Foreskin melanocyte (primary cell): ENCODE measurements at places on chromosomes 5 and 9.
A peak's percentile ranks its signal among the peaks of the same experiment; 100 is the strongest.

GRCh38 chr5:137594717-137595116 lies 95.6 kb upstream of the SPOCK1 start:
- DNase-seq, result no peak

DNA sequence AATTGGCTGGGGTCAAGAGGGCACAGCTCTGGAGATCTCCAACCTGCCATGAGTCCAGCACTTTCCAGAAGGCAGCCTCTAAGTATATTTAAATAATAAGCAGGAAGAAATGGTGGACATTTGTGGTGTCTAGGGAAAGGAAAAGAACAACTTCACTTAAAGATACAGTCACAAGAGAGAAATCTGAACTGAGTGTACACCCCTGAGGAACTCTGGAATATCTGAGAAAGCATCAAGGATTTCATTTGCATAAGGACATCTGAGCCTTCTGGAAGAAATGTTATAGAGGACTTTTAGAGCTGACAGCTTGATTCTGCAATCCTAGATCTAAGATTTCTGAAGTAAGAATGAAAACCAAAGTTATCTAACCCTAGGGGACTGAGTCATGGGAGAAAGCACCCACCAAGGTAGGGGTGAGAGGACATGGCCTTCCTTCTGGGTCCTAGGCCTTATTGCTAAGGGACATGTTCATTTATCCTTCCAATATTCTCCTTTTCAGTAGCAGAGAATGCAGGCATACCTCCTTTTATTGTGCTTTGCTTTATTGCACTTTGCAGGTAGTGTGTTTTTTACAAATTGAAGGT lies 253.4 kb upstream of the SLC24A2 start:
- DNase-seq, result no peak

DNA sequence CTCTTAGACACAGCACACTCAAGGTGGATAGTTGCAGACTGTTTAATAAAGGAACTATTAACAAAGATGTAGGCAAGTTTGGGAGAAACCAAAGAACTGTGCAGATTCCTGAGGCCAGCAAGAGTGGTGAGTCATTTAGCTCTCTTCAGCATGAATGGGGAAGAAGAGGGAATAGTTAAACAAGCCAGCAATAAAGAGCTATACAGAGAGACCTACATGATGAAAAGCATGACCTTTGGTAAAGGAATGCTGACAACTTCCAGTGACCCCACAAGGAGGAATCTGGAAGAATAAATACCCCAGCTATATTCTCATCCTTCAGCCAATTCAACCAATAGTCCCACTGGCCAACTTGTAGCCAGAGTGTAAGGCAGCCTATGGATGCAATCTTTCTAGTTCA lies 706.0 kb upstream of the GRAMD2B start:
- DNase-seq, result peak; percentile 91

DNA sequence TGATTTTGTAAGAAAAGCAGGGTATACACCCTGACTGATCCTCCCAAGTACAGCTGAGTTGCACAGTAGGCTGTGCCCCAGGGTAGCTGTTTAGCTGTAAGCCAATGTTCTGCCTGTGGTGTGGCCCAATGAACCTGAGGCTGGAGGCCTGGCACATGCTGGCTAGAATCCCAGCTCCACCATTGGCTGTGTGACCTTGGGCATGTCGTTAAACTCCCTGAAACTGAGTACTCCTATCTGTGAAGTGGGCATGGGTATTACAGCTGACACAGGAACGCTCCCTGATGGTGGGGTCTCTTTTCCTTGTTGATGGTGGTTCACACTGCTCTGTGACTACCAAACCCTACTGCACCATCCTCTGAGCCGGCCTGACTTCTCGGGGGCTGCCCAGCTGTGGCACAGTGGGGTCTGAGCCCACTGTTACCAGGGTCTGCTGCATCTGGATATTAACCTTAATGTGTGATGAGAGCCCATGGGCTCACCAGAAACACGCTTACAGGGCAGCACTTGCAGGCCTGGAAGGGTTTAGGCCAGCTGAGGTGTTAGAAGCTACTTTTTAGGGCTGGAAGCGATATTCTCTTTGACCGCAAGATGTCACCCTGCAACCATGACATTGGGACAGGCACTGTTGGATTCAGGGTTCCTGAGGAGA lies 7.0 kb upstream of the GADD45G start:
- DNase-seq, result peak; percentile 25

DNA sequence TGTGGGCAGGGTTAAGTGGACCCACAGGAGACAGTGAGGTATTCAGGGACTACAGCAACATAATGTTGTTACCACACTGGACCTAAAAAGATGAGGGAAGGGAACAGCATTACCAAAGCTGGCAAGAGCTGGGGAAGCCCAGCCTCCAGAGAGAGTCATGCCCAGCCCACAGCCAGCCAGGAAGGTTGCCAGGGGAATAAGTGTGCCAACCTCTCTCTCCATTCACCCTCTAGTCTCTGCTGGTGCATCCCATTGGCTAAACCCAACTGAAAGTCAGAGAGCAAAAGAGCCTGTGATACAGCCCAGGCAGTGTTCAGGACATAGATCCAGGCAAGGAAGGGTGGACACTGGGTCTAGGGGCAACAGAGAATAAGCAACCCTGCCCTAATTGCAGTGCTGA lies 35.8 kb upstream of the AFAP1L1 start:
- no peak for DNase-seq

GRCh38 chr5:102596951-102597350 lies 98.2 kb upstream of the SLCO6A1 start:
- DNase-seq, result no peak

GRCh38 chr5:172944741-172945140 lies 14.5 kb upstream of the RPL26L1 start:
- DNase-seq, result no peak

GRCh38 chr9:113125386-113126035 lies 25.3 kb upstream of the SLC31A2 start:
- DNase-seq, result no peak

DNA sequence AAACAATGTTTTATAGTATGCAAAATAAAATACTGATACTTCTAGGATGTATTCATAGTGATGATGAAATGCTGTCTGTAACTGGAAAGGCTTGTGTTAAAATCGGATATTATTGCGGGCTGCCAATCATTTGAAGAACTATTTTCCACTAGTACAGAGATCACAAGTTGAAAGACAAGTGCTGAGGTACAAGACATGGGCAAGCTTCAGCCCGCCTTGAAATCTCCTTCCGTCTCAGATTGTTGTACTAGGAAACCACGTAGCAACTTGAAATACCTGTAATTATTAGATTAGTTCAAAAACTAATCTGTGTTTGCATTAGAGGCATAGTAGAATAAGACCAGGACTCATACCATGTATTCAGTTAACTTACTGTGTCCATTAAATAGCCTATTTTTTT lies 218.2 kb downstream of the ARHGEF28 start:
- no peak for DNase-seq

DNA sequence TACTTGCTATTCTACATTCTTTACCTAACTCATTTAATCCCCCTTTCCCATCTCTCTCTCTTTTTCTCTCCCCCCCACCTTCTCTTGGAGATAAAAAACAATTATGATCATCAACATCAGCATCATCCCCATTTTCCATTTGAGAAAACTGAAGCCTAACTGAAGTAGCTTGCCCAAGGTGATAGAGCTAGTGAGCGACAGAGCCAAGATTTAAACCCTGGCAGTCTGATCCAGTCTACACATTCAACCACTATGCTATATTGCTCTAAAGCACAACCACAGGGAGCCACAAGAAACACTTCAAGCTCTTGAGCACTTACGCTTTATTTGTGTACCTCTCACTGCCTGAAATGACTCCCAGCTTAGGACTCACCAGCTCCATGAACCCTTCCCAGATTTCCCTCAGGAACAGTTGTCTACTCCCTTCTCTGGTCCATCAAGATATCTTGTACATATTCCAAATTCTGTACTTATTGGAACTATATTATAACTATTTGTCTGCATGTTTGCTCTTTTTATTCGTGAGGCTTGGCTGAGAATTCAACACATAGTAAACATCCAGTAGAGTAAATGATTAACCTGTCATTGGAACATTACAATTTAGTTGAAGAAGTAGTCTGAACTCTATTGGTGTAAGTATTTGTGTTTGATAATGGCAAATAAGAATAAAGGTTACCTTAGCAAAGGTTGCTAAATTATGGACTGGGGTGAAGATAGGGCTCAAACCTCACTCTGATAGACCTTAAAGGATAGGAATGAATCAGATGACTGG lies 164.8 kb downstream of the EFNA5 start:
- DNase-seq, result no peak

DNA sequence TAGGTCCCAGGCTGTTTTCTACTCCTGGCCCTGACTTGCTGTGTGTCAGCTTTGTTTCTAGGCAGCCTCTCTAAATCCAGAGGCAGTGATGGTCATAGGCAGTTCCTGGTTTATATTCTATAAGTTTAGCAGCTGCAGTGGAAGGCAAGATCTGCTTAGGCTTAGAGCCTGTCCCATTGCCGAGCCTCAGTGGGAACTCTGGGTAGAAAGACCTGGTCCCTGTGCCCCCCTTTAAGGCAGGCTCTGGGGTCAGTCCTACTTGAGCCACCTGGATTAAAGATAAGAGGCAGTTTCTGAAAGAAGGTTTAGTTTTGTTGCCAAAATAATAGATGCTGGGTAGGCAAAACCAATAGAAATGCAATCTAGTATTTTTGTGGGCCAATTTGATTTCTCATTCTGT lies 13.6 kb downstream of the MCCC2 start:
- DNase-seq, result no peak

- no peak for DNase-seq
Observed at GRCh38 chr5:170247363-170247762, 14.6 kb downstream of the C5orf58 start.

DNA sequence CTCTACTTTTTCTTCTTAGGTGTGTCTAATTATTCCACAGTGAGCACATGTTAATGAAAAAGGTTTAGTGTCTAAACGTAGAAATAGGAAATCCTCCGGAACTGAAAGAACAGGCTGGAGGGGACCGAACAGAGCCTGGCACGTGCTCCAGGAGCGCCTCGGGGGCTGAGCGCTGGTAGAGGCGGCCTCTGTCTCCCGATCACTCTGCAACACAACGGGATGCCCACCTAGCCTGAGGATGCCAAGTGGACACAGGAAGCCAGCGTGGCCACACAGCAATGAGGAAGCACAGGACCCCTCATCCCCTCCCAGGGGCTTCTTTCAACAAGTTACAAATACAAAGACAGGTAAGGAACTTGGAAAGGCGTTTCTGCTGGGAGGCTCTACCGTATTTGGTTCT lies 19.4 kb downstream of the TRIM7 start:
- DNase-seq, result no peak

DNA sequence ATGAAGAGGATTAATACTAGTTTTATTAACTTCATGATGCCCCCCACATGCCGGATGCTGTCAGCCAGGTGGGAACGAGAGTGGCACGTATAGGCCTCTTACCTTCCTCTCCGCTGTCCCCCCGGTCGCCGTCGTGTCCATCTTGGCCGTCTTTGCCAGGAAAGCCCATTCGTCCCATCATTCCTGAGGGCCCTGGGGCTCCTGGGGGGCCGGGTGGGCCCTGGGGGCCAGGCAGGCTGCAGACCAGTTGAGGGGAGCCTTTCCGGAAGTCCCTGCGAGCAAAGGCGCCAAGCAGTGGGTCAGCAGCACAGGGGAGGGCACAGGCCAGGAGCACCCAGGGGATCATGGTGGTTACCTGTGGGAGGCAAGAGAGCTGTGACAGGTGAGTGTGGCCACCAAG lies 15.8 kb downstream of the C1QTNF2 start:
- no peak for DNase-seq

GRCh38 chr9:130743656-130744055 lies 50.1 kb downstream of the EXOSC2 start:
- no peak for DNase-seq

GRCh38 chr5:4628645-4629385 lies 511.3 kb upstream of the ADAMTS16 start:
- no peak for DNase-seq

DNA sequence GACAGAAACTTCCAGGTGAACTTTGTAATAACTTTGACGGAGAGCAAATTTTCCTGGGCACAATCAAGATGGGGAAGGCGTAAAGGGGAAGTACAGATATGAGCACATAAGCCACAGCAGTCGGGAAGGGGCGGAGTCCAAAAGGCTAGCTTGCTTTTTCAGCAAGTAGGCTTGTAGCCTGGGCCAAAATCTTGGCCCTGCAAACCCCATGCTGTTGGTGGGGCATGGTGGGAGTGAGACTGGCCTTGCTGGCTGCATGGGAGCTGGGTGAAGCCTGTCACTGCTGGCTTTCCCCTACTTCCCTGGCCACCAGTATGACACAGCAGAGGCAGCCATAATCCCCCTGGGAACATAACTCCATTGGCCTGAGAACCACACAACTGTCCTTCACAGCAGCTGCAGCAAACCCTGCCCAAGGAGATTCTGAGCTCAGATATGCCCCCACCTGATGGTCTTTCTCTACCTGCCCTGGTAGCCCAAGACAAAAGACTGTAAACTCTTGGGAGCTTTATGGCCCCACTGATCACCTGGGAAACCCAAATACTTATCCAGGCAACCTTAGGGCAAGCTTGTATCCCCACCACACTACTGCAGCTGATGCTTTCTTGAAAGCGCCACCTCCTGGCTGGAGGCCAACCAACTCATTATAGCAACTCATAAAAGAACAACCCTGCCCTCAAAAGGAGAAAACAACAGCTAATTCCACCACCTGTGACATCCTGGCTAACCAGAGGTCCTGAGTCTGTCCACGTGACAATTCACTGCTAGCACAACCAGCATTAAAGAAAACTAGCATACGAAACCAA lies 24.0 kb downstream of the DCTN4 start:
- DNase-seq, result no peak

- DNase-seq, result no peak
Observed at GRCh38 chr9:76379494-76379893, 14.7 kb downstream of the RFK start.

GRCh38 chr5:149358294-149358651 lies 427 bp downstream of the PCYOX1L start:
- no peak for DNase-seq

GRCh38 chr5:68862560-68862959 lies 231.3 kb upstream of the SLC30A5 start:
- no peak for DNase-seq

DNA sequence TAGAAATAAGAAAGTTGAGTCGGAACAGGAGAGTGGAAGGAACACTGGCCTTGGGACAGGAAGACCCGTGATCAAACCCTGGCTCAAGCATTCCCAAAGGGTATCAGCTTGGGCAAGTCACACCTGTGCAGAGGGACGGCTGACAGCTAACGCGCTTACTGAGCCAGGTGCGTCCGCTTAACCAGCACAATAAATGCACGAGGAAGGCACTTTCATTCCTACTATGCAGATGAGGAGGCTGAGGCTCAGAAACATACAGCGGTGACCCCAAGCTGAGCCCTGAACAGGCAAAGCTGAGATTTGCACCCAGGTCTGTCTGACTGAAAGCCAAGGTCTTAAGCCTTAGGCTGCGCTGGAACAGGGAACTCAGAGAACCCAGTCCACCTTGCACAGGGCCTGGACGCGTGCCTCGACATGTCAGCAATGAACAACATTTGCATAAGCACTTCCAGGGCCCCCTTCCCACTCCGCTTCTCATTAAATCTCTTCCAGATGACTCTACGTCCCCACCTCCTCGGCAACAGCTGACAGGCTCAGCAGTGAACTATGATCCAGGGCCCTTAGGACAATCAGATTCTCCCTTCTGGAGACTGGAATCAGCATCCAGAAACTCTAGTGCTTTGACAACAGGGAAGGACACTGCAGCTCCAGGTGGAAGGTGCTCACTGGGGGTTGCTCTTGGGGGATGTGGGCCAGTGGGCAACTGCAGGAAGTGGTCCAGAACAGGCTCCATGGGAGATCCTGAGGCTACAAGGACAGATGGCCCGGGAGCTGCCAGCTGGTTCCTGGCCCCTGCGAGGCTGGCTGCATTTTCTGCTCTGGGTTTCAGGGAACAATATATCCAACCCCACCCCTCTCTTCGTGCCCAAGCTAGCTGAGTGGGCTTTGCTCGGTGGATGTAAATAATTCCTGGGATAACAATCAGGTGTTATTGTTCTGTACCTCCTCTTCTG lies 35.2 kb downstream of the SH3PXD2B start:
- DNase-seq, result no peak
